ENCODE measurements at places on chromosomes 13 and 19.

GRCh38 chr19:6639439-6639838 lies 30.5 kb downstream of the TNFSF14 start:
- DNase-seq, result no peak

DNA sequence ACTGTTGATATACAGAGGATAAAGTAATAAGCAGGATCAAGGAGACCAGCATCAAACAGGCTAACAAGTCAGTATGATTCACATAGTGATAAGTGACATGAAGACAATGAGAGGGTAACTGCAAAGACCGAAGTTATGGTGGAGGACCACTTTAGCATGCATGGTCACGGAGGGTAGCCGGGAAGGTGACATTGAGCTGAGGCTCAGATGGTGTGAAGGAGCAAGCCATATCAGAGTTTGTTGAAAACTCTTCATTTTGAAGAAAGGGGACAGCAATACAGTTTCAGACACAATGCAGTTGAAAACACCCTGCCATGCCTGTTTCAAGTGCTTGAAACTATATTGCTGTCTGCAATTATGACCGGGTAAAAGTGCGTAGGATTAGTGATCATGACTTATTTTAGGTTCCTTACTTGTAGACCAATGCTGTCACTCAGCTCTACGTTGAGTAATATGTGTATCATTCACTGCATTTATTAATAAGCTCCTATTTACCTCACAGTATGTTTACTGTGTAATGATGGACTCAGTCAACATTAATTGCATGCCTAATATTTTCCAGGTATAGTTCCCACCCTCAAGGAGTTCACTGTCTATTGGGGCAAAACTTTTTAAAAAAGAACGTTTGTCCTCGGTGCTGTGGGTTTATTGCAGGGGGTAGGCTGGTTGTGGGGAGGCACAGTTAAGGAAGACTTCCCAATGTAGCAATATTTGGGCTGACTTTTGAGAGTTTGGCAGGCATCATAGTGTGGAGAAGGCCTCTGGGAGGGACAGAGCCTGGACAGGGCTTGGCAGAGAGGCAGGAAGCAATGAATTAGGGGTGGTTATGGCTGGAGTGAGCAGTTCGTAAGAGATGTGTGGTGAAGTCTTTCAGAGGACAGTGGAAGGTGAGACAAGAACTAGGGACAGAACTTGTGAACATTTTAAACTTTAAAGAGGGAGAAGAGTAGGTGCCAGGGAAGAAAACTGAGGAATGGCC lies 3.2 kb downstream of the UBAC2 start:
- DNase-seq, result no peak

- DNase-seq, result no peak
These were observed at the start of gene GRIN3B for GRCh38 chr19:1000095-1000494. Gene GRIN3B (plus strand): TSS chr19:1000419. CDS start chr19:1000438, 19 bp downstream.

GRCh38 chr13:66665991-66666390 lies 564.1 kb downstream of the PCDH9 start:
- DNase-seq, result peak; percentile 3

DNA sequence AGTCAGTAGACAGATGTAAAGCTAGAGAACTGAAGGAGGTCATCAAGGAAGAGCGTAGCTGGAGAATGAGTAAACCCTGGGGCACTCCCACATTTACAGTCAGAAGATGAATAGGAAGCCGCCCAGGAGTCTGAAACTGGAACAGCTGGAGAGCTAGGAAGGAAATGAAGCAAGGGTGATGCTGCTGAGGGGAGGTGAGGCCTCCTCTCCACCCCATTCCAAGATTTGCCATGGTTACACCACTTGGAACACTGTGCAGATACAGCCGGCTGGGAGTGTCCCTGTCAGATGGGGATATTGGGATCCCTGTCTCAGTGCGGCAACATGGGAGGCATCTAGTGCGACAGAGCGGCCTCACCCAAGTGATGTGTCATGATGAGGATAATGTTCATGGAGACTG lies 51.8 kb upstream of the GPI start:
- no peak for DNase-seq
